ENCODE measurements at places on chromosomes 5 and 9. TPM values are rescaled to one million over a fixed set of nuclear protein-coding genes. Genes with fewer than 3 reads are reported as not detected.

GRCh38 chr5:111453747-111454146 is 58.6 kb downstream of the STARD4 start:
- no peak for DNase-seq

- no peak for DNase-seq
Observed at GRCh38 chr9:120443489-120443888, 136.5 kb downstream of the CDK5RAP2 start.

- no peak for DNase-seq
Observed at GRCh38 chr9:29437526-29437925, 1864.2 kb upstream of the C9orf72 start.

- no peak for DNase-seq
Observed at GRCh38 chr5:7242118-7242710, 153.7 kb upstream of the ADCY2 start.

- no peak for DNase-seq
Observed at GRCh38 chr9:108070861-108071260, 581.3 kb upstream of the KLF4 start.

GRCh38 chr5:142438573-142438972 is 113.8 kb upstream of the SPRY4 start:
- DNase-seq: no peak

- DNase-seq: no peak
Observed at GRCh38 chr5:106640511-106640910, 1030.2 kb downstream of the EFNA5 start.

DNA sequence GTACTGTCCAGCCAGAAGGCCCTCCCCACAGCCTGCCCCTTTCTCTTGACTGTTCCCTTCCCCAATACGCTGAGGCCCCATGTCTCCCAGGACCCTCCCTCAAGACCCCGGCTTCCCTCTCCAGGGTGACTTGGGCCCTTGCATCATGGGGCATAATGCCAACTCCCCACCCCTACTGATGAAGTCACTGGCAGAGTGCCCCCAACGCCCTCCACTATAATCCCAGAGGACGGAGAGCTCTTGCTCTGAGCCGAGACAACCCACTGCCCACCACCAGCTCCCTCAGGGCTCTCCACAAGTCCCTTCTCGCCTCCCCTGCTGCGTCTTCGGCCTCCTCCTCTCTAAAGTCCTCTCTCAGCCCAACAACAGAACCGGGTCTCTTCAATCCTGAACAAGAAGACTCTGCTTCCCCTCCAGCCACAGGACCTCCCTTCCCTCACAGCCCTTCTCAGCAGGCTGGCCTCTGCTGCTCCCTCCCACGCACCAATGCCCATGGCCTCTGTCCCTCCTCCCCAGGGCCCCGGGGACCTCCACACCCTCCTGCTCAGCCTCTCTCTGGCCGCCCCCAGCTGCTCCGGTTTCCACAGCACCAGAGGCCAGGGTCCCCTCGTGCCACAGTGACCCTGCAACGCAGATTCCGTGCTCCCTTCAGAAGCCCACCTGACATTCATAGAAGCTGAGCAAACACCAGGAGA is 47.6 kb downstream of the ADAMTS2 start:
- DNase-seq: no peak

DNA sequence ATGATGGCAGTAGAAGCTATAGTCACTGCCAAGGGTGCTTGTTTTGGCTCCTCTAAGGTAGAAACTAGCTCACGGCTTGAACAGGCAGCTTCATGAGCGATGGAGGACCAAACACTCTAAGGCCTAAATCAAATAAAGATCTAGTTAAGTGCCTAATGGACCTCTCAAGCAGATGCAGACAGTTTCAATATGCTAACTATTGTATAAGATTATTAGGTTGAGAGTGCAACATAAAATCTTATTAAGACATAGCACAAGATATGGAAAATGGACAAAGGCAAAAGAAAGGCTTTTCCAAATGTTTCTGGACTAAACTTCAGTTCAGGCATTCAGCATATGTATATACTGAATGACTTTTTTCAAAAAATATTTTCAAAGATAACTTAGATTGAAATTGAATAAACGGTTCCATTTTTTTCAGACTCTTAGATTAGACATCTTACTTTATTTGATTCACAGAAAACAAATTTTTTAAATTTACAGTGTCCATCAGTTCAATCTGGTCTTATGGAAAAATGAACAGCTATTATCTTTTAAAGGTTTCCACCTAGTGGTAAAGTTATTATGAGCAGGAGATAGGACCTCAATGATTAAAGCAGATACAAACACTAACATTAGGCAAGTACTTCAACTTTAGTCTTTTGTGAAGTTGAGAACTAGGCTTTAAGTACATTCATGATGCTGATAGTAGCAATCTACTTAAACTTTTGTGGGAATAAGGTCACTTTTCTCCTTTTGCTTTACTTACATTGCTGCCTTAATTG is 1167.7 kb downstream of the MAT2B start:
- DNase-seq: no peak

DNA sequence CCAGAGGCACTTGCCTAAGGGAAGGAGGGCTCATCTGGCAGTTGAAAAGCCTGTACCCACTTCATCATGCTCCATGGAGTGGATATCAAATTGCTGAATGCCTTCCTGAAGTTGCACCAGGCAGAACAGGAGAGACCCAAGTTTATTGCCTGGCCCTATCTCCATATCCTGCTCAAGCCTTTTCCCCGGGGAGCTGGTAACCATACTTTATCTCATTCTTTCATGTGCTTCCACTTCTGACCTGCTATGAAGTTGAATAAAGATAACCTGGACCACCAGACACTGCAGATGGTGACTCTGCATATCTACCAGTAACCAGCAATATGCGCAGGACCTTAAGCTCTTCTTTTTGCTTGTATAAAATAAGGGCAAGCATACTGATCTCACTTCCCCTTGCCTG is 1397.5 kb upstream of the CDH6 start:
- DNase-seq: no peak

The CDH18 gene
- not detected for total RNA-seq

The SPOCK1 gene
- total RNA-seq: not detected
